ENCODE measurements at places on chromosomes 1 and 21. TPM values are rescaled to one million over a fixed set of nuclear protein-coding genes. Genes with fewer than 3 reads are reported as not detected.

TMEM167B gene
- total RNA-seq: 22.5 TPM

WDR64 gene
- not detected for total RNA-seq

OR2T29 gene
- total RNA-seq: not detected

RGL1 gene
- 3.5 TPM for total RNA-seq

CD53 gene
- total RNA-seq: 17.0 TPM

NLRP3 gene
- total RNA-seq: 3.8 TPM

DNA sequence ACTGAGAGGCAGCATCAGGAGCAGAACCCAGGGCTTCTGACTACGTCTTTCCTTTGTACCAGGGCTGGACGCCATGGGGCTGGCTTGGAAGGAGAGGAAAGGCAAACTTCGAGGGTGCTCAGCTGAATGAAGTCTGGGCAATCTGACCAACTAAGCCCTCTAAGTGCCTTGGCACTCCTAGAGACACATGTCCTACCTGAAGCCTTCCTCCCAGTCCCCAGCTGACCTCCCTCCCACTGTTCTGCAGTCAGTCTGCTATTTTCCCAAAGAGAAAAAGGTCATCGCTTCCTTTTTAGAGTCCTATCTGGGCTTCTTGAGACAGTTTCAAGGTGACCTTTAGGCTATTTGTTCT is 5.2 kb downstream of the SLC9A1 start:
- H3K36me3 ChIP-seq: no peaks in the 10 kb centered on the region
- no peak overlapping the region for H3K27ac ChIP-seq
- DNase-seq: no peak
- H3K4me1 ChIP-seq: peaks cover 26% of the 10 kb centered on the region
- H3K27me3 ChIP-seq: no peaks in the 10 kb centered on the region
- H3K4me3 ChIP-seq: no peak overlapping the region

DNA sequence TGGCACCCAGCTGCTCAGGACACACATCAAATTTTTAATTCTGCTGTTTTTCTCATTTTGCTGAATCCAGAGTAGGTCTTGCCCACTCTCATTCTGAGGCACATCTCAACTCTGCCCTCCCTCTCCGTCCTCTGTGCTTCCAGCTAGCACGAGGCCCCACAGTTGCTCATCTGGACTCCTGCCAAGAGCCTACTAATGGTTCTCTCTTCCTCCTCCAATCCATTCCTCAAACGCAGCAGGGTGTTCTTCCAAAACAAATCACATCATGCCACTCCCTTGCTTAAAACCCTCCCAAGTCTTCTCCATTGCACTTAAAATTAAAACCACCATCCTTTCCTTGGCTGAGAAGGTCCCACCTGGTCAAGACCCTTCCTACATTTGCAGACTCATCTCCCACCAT is 49.8 kb upstream of the SCAF4 start:
- H3K4me3 ChIP-seq: no peak overlapping the region
- no peak overlapping the region for H3K27ac ChIP-seq
- peak; percentile 20 for DNase-seq

GRCh38 chr1:115463347-115463746 is 125.3 kb upstream of the NGF start:
- no peak overlapping the region for H3K27ac ChIP-seq
- H3K36me3 ChIP-seq: no peaks in the 10 kb centered on the region
- no peaks in the 10 kb centered on the region for H3K27me3 ChIP-seq

GRCh38 chr1:11984576-11984975 is 4.3 kb downstream of the MFN2 start:
- no peak for DNase-seq
- no peaks in the 10 kb centered on the region for H3K36me3 ChIP-seq
- no peak overlapping the region for H3K4me3 ChIP-seq

DNA sequence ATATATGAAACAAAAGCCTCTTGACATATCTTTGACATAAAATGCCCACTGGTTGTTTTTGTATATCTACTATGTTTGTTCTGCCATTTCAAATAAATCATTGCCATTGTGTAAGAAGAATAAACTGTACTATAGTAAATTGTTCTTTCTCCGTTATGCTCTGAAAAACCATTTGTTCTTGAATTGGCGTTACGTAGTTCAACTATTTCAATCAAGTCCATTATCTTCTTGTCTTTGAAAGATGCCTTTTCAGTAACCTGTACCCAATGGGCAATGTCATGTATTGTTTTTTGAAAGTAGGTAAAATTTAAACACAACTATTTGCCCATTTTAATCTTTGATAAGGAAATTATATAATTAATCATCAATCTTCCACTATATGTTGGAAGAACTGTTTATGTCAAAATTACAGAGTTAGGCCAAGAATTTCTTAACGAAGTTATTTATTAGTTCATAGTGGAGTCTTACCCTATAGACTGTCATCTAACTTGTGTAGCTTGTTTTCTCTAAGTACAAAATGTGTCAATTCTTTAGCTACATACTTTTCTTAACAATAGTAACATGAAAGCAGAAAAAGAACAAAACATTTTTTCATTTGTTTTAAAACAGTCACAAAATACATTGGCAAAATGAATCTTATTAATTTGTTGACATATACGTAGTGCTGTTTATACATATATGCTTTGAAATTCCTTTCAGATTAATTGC is 294.8 kb downstream of the PTPRC start:
- H3K27ac ChIP-seq: peak overlapping the region; percentile 51
- no peaks in the 10 kb centered on the region for H3K4me1 ChIP-seq
- DNase-seq: no peak
- no peaks in the 10 kb centered on the region for H3K36me3 ChIP-seq

DNA sequence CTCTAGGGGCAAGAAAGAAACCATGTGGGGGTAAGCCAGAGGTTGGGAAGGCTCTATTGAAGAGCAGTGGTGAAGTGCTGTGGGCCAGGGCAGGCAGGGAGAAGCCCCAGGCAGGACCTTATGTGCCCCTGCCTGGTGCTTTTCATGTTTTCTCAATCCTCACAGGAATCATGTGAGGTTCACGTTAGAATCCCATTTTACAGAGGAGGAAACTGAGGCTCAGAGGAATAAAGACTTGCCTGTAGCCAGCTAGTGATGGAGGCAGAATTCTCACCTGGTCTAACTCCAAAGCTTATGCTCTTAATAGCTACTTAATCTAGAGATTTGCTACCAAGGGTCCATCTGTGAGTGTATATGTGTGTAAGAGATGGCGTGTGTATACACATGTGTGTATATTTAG is 4.2 kb downstream of the TTC22 start:
- no peaks in the 10 kb centered on the region for H3K36me3 ChIP-seq
- H3K4me3 ChIP-seq: no peak overlapping the region
- H3K4me1 ChIP-seq: peaks cover 10% of the 10 kb centered on the region
- no peak for DNase-seq
- H3K27ac ChIP-seq: no peak overlapping the region
- H3K27me3 ChIP-seq: no peaks in the 10 kb centered on the region

GRCh38 chr1:235298758-235299157 is 29.2 kb downstream of the ARID4B start:
- H3K4me1 ChIP-seq: peaks cover 10% of the 10 kb centered on the region
- H3K36me3 ChIP-seq: no peaks in the 10 kb centered on the region
- no peaks in the 10 kb centered on the region for H3K27me3 ChIP-seq
- H3K4me3 ChIP-seq: no peak overlapping the region
- H3K27ac ChIP-seq: no peak overlapping the region

DNA sequence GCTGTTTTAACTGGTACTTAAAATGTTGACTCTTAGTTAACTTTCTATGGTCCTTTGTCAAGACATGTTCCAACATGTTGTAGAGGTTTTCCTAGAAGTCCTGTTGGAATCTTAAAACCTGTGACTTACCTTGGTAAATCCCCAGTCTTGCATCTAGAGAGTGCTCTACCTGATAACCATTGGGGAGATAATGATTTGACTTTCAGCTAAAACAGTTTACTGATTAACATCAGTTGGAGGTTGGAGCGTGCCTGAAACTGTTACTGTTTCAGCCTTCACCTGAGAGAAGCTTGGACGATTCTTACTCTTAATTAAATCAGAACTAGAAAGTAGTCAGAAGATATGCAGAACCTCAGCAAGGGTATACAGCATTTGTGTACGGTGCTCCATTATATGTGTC is 8.8 kb downstream of the MDM4 start:
- H3K27me3 ChIP-seq: no peaks in the 10 kb centered on the region
- H3K4me3 ChIP-seq: no peak overlapping the region
- DNase-seq: no peak
- peaks cover 37% of the 10 kb centered on the region for H3K36me3 ChIP-seq
- peaks cover 5% of the 10 kb centered on the region for H3K4me1 ChIP-seq
- no peak overlapping the region for H3K27ac ChIP-seq

DNA sequence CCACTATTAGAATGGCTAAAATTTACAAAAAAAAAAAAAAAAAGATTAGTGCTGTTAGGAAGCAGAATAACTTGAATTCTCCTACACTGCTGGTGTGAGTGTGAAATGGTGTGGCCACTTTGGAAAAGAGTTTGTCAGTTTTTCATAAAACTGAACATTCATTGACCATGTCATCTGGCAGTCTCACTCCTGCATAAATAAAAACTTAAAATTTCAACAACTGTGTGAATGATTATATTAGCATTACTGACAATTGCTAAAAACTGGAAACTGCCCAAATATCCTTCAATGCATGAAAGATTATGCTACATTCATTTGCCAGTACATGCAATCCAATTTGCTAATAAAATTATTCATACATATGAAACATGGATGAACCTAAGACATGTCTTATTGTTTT is 570.9 kb downstream of the NEGR1 start:
- no peaks in the 10 kb centered on the region for H3K4me1 ChIP-seq
- H3K36me3 ChIP-seq: no peaks in the 10 kb centered on the region
- H3K4me3 ChIP-seq: no peak overlapping the region
- no peak for DNase-seq
- no peaks in the 10 kb centered on the region for H3K27me3 ChIP-seq
- no peak overlapping the region for H3K27ac ChIP-seq

GRCh38 chr1:235831148-235831547 is 35.6 kb downstream of the LYST start:
- no peak overlapping the region for H3K4me3 ChIP-seq
- H3K36me3 ChIP-seq: no peaks in the 10 kb centered on the region
- H3K27ac ChIP-seq: no peak overlapping the region
- no peak for DNase-seq

GRCh38 chr1:36884029-36884701 is 150.2 kb downstream of the GRIK3 start:
- H3K27ac ChIP-seq: no peak overlapping the region
- no peak overlapping the region for H3K4me3 ChIP-seq
- no peak for DNase-seq

DNA sequence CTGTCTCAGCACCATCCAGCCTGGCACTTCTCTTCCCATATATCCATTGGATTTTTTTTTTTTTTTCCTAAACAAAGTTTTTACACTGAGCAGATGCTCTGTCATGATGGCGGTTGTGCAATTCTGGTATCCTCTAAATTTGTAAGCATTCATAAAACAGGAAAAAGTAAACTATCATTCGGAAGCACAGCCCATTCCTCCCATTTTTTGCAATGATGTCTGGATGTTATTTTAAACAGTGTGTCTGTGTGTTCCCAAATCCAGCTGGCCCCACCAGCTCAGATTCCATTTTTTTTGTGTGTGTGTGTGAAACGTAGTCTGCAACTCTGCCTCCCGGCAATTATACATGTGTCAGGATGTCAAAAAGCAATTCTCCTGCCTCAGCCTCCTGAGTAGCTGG is 33.5 kb downstream of the PDPN start:
- no peak for DNase-seq
- H3K36me3 ChIP-seq: no peaks in the 10 kb centered on the region
- H3K27me3 ChIP-seq: no peaks in the 10 kb centered on the region
- no peak overlapping the region for H3K4me3 ChIP-seq

- H3K27me3 ChIP-seq: no peaks in the 10 kb centered on the region
- no peak overlapping the region for H3K4me3 ChIP-seq
- no peaks in the 10 kb centered on the region for H3K4me1 ChIP-seq
- no peaks in the 10 kb centered on the region for H3K36me3 ChIP-seq
Measured at GRCh38 chr1:223886516-223886921, 40.8 kb upstream of the TP53BP2 start.

DNA sequence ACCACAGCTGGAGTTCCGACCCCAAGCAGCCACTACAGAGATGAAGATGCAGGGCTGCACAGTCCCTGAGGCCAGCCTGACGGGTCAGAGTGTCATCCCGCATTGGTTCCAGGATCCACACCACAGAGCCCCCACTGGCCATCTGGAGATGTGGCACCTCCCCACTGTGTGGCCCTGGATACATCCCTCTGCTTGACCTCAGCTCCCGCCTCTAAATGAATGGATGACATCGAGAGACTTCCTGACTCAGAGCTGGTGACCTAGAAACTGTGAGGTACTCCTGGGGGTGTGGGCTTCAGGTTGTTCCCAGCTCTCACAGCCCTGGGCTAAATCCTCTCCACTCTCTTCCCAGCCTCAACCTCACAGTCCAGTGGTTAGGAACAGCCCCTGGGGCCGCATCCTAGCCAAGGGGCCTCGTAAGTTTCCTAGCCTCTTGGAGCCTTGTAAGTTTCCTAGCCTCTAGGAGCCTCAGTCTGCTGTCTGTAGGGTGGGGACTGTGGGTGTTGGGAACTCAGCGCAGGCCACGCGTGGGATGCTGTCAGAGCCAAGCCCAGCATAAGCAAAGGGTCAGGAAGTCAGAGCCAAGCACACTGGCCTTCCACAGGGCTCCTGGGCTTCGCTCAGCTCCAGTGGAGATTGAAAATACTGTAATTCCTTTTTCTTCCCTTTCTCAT is 87.5 kb upstream of the RUNX3 start:
- H3K36me3 ChIP-seq: no peaks in the 10 kb centered on the region
- no peak overlapping the region for H3K27ac ChIP-seq
- no peaks in the 10 kb centered on the region for H3K4me1 ChIP-seq
- H3K27me3 ChIP-seq: no peaks in the 10 kb centered on the region
- no peak overlapping the region for H3K4me3 ChIP-seq
- DNase-seq: no peak

DNA sequence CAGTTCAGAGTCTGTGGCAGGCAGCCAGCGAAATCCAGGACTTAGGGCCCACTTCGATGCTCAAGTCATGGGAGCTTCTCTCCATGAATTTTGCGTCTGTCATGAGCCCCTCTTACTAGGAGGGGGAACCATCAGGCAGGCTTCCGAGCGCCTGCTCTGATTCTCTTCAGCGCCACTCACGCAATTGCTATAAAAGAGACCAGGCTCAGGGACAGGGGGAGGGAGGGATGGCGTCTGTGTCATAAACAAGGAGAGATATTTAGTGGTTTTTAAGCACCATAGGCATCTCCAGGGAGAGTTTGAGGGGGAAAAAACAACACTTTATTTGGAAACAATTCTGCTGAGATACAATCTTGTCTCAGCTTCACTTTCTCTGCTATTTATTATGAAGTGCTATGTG is 60.6 kb downstream of the NAV1 start:
- no peaks in the 10 kb centered on the region for H3K27me3 ChIP-seq
- no peaks in the 10 kb centered on the region for H3K36me3 ChIP-seq
- DNase-seq: no peak
- H3K4me1 ChIP-seq: peaks cover 13% of the 10 kb centered on the region
